ENCODE measurements at places on chromosomes 12 and 14. TPM values are rescaled to one million over a fixed set of nuclear protein-coding genes. Genes with fewer than 3 reads are reported as not detected.
A peak's percentile ranks its signal among the peaks of the same experiment; 100 is the strongest.

DNA sequence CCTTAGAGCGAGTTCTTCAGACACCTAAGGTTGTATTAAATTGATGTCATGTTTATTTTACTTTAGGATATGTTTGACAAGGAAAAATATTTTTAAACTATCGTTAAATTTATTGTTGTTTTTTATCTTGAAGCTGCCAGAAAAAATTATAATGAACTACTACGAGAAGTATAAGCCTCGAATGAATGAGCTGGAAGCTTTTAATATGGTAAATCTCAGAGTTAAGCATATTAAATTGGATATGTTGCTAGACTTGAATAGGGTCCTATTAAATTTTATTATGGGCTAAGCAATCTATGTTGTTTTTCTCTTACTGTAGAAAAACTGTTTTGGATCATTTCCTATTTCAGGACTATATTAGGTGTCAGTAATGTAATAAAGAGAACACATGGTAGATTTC, 118.2 kb downstream of the METTL25 start:
- DNase-seq = no peak

DNA sequence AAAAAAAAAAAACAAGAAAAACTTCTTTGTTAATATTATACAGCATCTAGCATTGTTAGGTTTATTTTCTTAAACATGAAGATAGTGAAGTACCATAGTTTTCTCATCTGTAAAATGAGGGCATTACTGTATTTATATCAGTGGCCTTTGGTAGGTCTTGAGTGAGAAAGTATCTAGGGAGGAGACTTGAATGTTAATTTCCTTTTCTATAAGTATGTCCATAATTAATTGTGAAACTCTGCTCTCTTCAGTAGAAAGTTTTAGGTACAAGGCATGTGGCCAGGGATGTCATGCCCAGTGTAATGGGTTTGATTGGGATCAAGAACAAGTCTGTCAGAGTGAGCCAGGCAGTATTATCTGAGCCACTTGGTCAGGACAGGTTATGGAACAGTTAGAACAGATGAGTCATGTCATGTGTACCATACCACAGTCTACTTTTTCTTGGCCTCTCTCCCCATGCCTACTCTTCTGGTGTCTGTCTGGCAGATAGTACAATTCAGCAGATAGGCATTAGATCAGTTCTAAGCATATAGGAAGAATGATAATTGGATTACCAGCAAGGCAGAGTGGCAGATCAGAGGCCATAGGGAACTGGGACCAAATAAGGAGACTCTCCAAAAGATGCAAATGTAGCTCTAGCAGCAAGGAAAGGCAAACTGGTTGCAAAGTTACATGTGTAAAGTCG, 30.4 kb downstream of the FBXO34 start:
- no peak for DNase-seq

- no peak for DNase-seq
Observed at GRCh38 chr12:94855853-94856252, 147.6 kb downstream of the NDUFA12 start.

RFX4 gene
- not detected for total RNA-seq

DNA sequence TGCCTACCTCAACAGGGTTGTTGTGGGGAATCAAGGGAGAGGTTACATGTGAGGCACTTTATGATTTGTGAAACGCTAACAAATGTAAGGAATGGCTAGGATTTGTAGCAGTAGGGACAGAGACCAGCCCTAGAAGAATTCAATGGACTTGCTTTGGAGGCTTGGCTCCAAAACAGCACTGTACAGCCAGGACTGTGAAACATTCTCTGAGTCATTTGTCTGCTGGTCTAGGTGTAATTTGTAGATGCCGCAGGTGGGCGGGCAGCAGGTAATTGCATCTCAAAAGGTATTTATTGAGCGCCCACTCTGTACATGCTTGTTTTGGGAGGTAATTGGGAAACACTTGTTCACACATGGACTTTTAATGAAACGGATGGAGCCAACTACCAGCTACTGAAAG, 11.4 kb downstream of the SLC7A8 start:
- no peak for DNase-seq

TSHR gene
- not detected for total RNA-seq

ABCC9 gene
- 66.2 TPM for total RNA-seq

DNA sequence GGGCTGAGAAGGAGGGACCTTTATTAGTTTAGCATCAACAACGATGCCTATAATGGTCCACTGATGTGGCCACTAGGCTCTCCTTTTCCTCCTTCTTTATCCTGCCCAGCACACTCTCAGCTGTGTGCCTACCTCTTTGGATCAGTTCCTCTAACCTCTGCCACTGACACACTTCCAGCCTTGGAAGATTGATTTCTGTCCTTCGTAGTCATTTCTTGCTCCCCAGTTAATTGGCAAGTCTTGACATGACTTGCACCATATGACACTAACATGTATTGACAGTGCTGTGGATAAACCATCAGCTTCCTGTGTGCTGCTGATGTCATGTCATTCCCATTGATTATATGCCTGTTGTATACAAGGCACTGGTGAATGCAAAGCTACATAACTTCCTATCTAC, 90.2 kb upstream of the PLEKHG7 start:
- no peak for DNase-seq

GRCh38 chr12:19474147-19474546, 34.9 kb downstream of the AEBP2 start:
- no peak for DNase-seq

GRCh38 chr12:128269181-128269591, 2.2 kb downstream of the TMEM132C start:
- no peak for DNase-seq

GRCh38 chr12:65199604-65200003, 30.2 kb downstream of the LEMD3 start:
- no peak for DNase-seq

CPNE6 gene
- 1.4 TPM for total RNA-seq

POTEG gene
- total RNA-seq = not detected

- DNase-seq = no peak
Observed at GRCh38 chr14:61516118-61516743, 179.1 kb upstream of the HIF1A start.

DNA sequence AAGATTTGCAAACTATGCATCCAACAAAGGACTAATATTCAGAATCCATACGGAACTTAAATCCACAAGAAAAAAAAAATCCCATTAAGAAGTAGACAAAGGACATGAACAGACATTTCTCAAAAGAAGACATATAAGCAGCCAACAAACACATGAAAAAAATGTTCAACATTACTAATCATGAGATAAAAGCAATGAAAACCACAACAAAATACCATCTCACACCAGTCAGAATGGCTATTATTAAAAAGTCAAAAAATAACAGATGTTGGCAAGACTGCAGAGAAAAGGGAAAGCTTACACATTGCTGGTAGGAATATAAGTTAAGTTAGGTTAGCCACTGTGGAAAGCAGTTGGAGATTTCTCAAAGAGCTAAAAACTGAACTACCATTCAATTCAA, 16.2 kb downstream of the CDK17 start:
- DNase-seq = no peak

GRCh38 chr14:68246074-68246785, 426.7 kb downstream of the RAD51B start:
- no peak for DNase-seq

DNA sequence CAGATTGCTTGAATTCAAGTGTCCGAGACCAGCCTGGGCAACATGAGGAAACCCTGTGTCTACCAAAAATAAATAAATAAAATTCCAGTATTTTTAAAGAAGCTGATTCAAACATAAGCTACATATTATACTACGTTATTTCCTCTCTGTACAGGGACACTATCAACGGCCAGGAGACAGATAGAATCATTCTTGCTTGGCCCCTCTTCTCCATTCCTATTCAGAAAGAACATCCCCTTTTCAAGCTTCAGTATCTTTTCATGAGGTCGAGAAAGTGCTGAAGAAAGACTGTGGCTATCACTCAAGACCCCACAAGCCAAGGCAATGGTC, 314 bp upstream of the DHRS7 start:
- DNase-seq = no peak

- DNase-seq = no peak
Observed at GRCh38 chr12:93819050-93819491, 141.9 kb downstream of the CRADD start.

- DNase-seq = no peak
Observed at GRCh38 chr14:42460673-42461072, 854.0 kb downstream of the LRFN5 start.

LALBA gene
- not detected for total RNA-seq

DNA sequence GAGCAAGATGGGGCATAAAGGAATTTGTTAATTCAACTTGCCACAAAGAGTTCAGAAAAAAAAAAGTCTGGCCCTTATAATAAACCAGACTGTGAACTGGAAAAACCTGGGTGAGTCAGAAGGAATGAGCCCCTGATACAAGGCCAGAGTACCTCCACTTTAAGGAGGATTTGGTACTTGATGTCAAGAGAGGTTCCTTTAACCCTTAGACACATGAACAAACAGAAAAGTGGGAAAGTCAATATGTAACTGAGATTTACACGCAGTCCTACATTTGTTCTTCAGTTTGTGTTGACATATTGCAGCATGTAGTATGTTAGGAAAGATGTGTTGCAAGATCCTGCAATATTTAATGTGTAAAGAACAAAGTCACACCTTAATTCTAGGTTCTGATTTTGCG, 14.2 kb upstream of the SLC38A4 start:
- no peak for DNase-seq

ESPL1 gene
- 0.16 TPM for total RNA-seq

NDUFB1 gene
- 410 TPM for total RNA-seq

GRCh38 chr12:51222461-51222860, 4.6 kb upstream of the POU6F1 start:
- DNase-seq = no peak

GAS2L3 gene
- 2.8 TPM for total RNA-seq

MAP1LC3B2 gene
- 1.9 TPM for total RNA-seq

- no peak for DNase-seq
Observed at GRCh38 chr14:104933746-104934733, 9.4 kb downstream of the PLD4 start.

DNA sequence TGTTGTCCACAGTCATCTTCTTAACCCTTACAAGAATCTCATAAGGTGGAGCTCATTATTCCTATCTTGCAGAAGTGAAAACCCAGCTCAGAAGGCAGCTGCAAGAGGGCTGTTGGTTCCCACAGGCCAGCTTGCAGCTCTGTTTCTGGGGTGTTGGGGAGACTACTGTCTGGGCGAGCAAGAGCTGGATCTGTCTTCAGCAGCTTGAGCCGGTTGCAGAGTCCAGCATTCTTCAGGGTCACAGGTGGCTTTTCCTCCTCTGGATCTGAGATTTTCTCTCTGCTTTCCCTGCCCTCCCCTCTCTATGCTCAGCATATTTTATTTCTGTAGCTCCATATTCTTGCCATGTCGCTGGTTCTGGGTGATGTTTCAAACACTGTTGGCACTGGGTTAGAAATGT, 87.4 kb downstream of the PAPOLA start:
- DNase-seq = peak; percentile 41

GRCh38 chr14:100822532-100823296, 3.2 kb upstream of the MEG3 start:
- DNase-seq = no peak

DNA sequence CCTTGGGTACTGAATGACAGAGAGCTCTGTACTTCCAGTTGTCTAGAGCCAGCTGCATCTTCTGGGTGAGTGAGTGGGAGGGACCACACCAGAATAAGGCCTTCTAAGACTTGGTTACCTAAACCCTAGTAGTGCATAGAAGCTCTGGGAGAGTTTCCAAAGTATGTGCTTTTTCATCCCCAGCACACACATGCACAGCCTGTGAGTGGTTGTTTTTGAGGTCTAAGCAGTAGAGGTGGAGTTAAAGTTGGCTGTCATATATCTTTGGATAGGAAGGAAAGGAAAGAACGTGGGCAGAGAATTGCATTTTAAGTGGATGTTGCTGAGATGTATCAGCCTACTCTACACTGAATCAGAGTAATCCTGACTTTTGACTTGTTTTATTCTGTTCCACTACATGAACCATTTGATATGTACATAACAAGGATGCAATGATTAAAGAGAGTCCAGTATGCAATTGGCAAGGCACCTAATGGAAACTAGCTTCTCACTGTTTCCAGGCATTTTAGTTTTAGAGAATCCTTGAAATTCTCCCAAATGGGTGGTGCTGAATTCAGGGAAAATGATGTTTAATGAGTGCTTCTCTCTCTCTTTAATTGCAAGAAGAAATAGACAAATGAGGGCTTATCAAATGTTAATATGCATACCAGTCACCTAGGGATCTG, 51.8 kb upstream of the PRICKLE1 start:
- DNase-seq = no peak

GRCh38 chr14:104600141-104600643, 4.4 kb downstream of the TMEM179 start:
- DNase-seq = no peak

- DNase-seq = no peak
Observed at GRCh38 chr14:57391517-57392195, 1.3 kb downstream of the NAA30 start.

CLEC7A gene
- 2.6 TPM for total RNA-seq

PTPRR gene
- 0.65 TPM for total RNA-seq

PIK3C2G gene
- not detected for total RNA-seq

DNA sequence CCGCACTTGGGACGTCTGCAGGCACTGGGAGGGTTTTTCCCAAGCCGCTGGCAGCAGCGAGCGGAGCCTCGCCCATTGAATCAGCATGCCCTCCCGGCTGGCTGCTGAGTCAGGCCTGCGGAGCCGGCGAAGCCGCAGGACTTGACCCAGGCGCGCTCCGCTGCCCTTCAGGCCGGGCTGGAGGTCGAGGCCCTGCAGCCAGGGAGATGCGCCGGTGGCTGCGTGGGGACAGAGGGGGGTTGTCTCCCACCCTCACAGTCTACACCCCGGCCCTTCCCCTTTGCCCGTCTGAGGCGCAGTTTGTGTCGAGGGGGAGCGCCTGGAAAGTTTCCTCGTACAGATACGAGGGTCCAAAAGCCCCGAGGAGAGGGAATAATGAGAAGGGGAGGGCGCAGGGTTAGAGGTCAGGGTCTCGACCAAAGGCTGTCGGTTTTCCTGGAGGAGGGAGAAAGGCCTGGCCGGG, 759 bp upstream of the KLC1 start:
- DNase-seq = peak; percentile 91

DNA sequence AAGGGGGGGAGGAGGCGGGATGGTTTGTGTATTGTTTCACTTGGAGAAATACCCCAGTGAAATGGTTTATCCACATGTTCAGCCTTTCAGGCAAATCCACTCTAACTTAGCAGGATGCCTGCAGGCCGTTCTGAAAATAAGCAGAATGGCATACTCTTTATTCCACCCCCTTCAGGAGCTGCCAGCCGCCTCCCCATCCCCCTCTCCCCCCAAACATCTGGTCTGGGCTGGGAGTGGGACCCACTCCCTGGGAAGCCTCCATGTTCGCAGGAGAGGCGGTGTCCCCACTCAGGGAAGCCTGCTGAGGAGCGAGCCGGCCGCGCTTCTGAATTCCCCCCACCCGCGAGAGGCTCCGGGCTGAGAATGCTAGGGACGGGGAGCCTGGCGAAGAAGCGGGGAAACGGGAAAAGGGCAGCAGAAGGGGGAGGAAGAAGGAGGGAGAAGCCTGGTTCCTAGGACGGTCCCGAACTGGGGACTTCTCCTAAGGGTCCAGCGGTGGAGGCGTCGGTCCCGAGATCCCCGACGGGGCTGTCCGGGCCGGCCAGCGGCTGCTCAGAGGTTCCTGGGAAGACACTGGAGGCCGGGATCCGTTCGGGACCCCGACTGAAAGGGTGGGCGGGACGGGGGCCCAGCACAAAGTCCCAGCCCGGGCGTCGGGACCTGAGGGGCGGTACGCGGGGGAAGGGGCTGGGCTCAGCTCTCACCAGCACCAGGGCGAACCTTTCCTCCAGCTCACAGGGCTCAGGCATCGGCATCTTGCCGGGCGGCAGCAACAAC, 666 bp downstream of the FMNL3 start:
- DNase-seq = peak; percentile 80

SNW1 gene
- 55.6 TPM for total RNA-seq
